ENCODE measurements at places on chromosomes 4 and X. TPM values are rescaled to one million over a fixed set of nuclear protein-coding genes. Genes with fewer than 3 reads are reported as not detected.

GRCh38 chr4:5374592-5374991 lies 323.3 kb downstream of the STK32B start:
- DNase-seq = no peak

The TLR3 gene
- total RNA-seq = 5.2 TPM

The PARM1 gene
- total RNA-seq = 105 TPM

The TENM3 gene
- total RNA-seq = 21.4 TPM

DNA sequence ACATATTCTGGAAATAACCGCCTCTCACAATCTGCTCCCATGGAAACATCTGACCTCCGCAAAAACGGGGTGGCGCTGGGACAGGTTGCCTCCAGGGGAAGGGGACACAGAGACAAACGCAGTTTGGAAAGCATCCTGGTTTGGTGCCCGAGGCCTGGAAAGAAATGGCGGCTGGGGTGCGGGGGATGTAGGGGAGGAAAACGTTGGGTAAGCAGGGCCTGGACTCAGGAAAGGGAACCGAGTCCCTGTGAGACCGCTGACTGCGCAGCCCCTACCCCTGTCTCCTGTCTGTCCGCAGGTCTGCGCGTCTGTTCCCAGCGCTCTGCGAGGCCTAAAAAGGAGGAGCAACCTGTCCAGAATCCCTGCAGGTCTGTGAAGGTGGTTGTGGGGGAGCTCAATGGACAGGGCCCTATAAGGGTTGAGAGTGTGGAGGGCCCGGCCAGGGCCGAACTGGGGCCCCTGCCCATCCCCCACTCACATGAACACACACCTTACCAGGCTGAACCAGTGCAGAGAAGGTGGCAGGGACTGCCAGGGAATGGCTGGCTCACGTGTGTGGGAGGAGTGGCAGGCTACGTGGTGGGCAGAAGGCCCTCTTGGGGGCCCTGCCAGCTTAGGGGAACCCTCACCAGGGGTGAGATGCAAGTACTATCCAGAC lies 672 bp downstream of the TCEAL3 start:
- DNase-seq = peak; percentile 18

GRCh38 chr4:152309418-152309817 lies 226.5 kb downstream of the FBXW7 start:
- DNase-seq = no peak

The EVC2 gene
- 7.6 TPM for total RNA-seq

All from prostate gland (tissue), 2 donors.